Fibroblast of lung (primary cell): ENCODE measurements at places on chromosomes 5 and 9.

- DNase-seq: no peak
Observed at GRCh38 chr9:75168270-75169178, 80.2 kb downstream of the OSTF1 start.

- peak; percentile 80 for DNase-seq
Observed at GRCh38 chr5:157366741-157367674, 93.0 kb upstream of the NIPAL4 start.

DNA sequence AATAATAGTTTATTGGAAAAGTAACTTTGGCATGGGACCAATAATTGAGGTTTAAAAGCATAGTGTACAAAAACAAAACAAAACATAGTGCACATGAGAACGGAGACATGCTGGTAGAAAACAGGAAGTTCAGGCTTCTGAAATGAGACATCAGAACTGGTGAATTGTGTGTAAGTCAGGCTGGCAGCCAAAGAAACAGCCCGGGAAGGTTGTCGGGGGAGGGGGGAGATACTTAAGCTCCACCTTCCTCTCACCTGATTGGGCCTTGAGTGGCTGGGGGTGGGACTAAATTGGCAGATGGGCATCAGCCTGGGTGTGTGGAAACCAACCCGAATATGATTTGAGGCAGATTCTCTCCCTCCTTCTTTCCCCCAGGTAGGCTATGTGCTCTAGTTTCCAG, 256.3 kb downstream of the SMARCA2 start:
- DNase-seq: peak; percentile 10

DNA sequence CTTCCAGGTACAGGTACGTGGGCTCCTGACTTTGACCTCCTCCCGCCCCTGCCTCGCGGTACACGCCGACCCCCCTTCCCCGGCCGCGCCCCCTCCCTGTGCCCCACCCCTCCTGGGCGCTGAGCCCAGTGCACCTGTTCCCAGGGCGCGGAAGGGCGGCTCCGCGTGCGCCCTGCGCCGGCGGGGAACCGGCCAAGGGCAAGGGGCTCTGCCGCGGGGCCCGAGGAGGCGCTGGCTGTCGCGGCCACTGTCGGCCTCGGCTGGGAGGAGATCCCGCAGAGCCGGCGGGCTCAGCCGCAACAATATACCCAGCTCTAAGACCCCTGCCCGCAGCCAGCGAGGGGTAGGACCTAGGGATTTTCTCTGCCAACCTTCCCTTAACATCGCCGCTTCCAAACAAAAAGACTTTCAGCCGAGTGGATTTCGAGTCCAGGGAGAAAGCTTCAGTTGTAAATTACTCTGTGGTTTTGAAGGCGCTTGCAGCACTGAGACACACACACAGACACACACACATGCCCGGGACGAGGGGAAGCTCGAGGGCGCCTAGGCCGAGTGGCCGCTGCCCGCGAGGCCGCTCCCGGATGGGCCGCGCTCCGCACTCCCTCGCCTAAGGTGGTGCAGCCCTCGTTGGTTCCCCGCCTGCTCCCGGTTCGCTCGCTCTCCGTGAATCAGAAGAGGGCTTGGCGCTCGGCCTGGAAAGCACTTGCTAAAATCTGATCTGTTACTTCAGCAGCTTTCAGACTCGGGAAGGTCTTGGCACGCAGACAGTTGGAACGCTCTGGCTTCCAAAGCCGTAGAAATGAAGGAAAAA, 1.2 kb downstream of the FGF18 start:
- peak; percentile 92 for DNase-seq

- no peak for DNase-seq
Observed at GRCh38 chr5:39439582-39440162, 14.9 kb upstream of the DAB2 start.

DNA sequence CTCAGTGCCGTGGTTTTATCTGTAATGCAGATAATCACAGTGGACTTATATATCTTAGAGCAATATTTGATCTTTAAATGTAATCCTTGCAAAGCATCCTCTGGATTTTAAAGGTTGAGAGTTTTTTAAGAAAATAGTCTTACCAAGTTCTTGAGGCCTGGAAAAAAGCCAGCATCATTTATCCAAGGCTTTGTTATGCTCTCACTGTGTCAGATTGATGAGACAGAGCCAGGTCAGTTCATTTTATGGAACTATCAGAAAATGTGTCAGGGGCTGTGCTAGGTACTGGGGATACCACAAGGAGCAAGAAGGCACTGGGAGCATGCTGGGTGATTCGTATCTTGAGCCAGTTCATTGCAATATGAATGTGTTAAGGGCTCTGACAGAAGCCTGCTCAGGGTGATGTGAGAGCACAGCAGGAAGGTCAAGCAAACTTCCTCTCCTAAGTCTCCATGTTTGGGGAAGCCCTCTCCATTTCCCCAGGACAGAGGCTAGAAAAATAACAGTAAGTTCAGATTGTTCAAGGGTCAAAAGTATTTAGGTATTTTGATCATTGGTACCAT, 19.7 kb downstream of the C7 start:
- DNase-seq: no peak

DNA sequence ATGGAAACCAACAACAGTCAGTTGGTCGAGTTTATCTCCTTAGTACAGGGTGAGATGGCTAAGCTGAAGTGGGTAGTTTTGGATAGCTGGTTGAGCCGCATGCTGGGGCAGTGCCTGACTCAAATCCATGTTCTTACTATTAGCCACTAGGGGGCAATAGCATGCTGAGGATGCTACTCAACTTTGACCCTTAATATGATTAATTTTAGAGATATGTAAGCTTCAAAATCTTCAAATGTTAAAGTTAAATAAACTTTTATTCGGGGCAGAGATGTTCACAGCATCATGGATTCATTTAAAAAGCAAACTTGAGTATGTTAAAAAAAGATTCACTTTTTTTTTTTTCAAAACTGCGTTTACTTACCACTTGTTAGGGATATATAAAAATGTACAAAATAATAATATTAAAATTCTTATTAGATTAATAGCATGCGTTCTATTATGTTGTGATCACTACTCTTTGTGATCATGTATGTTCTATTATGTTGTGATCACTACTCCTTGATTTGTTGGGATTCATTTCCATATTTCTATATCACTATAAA, 57.0 kb downstream of the C9orf153 start:
- peak; percentile 40 for DNase-seq

DNA sequence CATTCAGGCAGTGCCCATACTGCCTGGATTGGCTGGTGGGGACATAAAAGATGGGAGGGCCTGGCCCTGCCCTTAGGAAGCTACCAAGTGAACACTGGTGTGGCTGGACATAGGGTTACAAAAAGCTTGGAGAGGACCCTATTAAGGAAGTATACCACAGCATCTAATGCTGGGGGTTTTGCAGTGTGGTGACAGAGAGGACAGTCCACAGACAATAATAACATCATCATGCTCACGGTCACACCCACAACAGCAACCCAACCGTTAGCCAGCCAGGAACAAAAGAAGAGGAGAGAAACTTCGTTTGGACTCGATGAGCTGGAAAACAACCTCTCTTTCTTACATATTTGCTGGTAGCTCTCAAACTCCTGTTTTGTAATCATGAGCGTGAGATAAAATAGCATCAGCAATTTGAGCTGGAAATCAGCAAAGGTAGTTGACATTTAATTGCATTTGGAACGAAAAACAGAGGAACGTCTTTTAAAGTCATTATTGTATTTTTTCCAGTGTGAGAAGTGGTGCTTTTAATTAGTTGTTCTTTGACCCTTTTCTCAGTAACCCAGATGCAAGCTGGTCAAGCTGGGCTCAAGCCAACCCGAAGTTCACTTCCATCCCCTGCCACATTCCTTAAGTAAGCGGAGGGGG, 73.4 kb downstream of the NSG2 start:
- DNase-seq: no peak

DNA sequence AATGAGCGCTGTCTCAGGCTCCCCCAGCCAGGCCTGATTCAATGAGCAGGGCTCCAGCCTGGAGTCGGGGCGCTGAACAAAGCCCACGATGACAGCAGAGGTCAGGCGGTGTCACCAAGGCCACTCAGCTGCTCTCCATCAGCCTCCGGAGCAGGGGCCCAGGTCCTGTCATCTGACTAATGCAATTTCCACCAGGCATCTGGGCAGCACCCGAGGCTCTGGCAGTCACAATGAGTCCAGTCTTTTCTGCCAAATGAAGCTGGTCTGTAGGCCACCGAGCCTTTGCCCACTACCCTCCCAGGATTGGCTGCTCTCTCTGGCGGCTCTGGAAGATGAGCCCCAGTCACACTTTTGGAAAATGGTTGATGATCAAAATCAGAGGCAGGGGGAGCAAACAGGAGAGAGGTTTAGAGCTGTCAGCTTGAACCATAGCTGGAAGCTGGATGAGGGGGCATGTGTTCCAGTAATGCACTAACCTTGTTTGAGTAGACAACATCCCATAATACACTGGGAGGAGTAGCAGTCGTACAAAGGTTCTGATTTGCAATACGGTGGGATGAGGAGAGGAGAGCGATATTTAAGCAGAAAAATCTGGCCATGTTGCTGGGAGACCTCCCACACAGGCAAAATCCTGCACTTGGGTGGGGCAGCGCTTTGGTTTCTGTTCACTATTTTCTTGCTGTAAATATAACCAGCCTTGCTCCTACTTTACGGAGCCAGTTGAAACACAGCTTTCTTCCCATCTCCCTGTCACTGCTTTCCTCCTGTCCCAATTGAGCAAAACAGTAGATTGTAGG, 306.4 kb upstream of the PANK3 start:
- DNase-seq: no peak

DNA sequence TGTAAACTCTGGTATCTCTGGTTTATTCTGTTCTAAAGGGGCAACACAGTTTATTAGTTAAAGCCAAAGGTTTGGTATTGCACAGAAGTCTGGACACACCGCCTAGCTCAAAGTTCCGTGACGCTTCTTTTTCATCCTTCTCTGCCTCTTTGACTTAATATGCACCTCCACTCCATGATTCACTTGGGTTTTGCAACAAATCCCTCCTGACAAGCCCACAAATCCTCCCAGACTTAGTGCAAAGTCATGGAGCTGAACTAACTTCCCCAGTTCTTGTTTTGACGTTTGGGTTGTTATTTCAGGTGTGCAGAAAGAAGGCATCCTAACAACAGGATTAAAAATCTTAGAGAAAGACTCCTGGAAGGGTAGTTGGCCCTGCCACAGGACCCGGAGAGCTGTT, 441.6 kb upstream of the DMAC1 start:
- no peak for DNase-seq

- no peak for DNase-seq
Observed at GRCh38 chr5:169445191-169445590, 138.4 kb upstream of the SPDL1 start.

DNA sequence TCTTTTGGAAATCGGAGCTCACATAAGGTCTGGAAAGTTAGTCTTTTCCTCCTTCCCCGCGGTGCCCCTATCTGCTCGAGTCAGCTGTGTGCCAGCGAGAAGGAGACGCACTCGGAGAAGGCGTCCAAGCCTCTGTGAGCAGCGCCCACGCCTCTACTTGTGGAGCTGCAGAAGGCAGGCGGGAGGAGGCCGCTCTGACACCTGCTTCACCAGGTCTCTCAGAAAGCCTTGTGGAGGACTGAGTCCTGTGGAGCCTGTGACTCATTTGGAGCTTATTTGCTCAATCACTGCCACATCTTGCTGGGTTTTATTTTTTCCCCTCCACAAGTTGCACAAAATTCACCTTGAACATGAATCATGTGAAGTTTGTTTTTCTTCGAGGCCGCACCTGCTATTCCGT, 117.5 kb downstream of the IRX2 start:
- no peak for DNase-seq

GRCh38 chr5:150035139-150035895, 34.8 kb downstream of the HMGXB3 start:
- no peak for DNase-seq

- no peak for DNase-seq
Observed at GRCh38 chr9:18397076-18397475, 76.9 kb upstream of the ADAMTSL1 start.

DNA sequence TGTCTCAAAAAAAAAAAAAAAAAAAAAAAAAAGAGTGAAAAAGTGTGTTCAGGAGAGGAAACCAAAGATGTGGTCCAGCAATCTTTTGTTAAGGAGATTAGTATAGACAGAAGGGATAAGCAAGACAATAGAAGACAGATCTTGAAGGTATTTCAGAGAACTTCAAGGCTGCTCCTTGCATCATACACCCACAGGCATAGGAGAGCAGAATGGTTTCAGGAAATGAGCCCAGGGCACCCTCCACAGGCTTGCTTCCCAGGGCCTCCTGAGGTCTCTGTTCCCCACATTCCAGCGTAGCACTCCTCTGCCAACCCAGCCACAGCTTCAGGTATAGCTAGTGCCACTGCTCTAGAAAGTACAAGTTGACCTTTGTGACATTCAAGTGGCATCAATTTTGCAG, 65.8 kb downstream of the FSTL4 start:
- DNase-seq: no peak

DNA sequence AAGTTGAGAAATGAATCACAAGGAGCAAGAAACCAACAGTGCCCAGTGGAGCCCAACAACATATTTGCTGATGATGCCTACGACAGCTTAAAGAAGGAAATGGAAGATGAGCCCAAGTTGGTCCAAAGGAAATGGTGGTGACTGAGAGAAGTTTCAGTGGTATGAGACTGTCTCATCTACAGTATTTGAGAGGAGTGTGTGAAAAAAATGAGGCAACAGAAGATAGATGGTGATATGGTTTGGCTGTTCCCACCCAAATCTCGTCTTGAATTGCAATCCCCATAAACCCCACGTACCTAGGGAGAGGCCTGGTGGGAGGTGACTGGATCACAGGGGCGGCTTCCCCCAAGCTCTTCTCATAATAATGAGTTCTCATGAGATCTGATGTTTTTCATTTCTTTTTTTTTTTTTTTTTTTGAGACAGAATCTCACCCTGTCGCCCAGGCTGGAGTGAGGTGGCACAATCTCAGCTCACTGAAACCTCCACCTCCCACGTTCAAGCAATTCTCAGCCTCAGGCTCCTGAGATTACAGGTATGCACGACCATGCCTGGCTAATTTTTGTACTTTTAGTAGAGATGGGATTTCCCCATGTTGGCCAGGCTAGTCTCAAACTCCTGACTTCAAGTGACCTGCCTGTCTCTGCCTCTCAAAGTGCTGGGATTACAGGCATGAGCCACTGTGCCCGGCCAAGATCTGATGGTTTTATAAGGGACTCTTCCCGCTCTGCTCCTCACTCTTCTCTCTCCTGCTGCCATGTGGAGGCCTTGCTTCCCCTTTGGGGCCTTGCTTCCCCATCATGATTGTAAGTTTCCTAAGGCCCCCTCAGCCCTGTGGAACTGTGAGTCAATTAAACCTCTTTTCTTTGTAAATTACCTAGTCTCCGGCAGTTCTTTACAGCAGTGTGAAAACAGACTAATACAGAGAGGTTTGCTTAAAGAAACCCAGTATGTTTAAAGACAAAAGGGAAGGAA, 30.2 kb downstream of the EFCAB9 start:
- no peak for DNase-seq

DNA sequence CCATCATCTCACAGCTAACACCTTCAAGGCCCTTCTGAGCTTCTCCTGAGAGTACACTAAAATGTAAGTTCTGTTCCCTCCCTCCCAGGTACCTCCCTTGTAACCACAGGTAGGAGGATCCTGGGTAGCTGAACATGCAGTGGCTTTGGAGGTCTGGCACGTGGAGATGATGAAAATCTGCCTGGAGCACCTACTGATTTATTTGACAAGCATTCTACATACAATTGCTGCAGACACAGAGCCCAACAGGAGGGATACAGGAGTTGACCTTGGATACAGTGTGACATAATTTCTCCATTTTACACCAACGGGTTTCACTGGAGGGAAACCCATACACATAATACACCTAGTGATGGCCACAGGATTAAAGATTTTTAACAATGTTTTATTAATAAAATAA, 478.7 kb downstream of the SEMA5A start:
- no peak for DNase-seq
